ENCODE measurements at places on chromosomes 7 and 10.

- no peak for DNase-seq
Observed at GRCh38 chr10:59098831-59099452, 77.5 kb upstream of the PHYHIPL start.

DNA sequence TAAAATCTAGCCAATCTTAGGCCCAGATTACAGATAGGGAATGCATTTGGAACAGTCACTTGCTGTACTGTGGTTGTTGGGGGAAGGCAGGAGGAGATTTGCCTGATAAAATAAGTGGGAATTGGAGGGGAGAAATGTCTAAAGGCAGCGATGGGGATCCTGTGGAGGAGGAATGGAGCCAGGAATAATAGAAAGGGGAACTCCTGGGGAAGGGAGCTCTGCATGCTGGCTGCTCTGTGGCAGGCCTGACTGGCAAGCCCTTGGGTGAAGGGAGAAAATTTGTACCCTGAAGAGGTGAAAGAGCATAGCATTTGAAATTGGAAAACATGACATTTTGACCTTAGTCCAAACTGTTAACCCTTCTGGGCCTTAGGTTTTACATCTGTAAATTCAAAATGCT, 13.7 kb downstream of the MMP21 start:
- no peak for DNase-seq

- no peak for DNase-seq
Observed at GRCh38 chr7:137909042-137909441, 62.3 kb upstream of the DGKI start.

GRCh38 chr7:69786730-69787395, 188.6 kb downstream of the AUTS2 start:
- DNase-seq: no peak

DNA sequence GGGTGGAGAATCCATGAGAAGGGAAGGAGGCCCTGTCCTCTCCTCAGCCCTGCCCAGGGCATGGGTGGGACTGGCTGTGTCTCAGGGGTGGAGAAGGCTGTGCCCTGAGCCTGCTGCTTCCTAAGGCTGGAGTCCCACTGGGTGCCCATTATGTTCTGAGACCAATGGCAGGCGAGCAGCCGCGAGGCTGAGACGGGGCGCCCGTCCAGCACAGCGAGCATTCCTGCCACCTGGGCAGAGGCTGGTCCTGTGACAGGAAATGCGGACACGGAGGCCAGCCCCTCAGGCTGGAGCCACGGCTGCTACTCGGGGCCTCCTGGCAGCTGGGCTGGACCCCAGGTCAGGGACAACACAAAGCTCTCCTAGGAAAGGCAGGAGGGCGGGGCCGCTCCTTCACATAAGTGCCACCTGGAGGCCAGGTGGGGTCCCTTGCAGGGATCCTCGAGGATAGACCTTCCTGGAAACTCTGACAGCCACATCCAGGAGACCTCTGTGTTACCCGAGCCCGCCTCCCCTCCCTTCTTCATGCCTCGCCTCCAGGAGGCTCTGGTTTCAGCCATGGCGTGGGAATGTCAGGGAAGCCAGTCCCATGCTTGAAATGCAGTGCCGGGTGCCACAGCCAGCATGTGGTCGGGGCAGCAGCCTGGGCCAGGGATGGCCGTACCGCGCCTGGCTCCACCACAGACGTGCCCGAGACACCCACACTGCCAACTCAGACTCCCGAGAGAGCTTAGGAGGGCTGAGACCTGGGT, 173.9 kb downstream of the USP6NL start:
- no peak for DNase-seq

DNA sequence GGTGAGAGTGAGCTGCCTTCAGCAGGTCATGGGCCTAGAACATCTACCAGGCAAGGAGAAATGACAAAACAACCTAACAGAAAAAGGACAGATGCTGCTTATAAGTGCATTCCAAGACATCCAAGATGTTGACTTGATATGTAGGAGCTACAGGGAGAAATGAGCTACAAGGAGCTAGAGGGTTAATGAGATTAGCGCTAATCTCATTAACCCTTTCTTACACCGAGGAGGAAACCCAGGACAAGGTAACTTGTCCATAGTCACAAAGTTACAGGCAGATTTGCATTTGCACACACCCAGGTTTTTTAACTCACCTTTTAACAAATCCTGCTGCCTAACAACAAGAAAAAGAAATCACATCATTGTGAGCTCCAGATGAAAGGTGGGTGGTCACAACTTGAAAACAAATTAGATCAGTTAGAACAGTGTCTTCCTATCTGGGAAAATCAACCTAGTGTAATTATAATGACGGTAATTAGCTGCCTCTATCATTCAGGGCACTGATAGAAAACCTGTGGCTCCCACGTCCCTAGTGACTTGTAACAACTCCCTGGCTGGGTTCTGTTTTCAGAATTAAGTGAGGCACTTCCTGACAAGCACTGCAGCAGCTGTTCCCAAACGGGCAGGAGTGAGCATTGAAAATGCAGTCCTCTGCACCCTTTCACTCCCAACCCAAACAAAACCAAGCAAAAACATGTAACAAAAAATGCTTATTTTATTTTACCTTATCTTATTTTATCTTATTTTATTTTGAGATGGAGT, 5.7 kb downstream of the KIAA1549 start:
- DNase-seq: peak; percentile 7

DNA sequence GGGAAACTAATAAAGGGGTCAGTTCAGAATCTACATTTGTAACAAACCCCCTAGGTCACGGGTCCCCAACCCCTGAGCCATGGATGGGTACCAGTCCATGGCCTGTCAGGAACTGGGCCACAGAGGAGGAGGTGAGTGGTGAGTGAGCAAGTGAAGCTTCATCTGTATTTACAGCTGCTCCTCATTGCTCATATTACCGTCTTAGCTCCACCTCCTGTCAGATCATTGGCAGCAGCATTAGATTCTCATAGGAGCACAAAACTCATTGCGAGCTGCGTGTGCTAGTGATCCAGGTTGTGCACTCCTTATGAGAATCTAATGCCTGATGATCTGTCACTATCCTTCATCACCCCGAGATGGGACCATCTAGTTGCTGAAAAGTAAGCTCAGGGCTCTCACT, 88.4 kb upstream of the MPP7 start:
- DNase-seq: no peak
